ENCODE measurements at places on chromosomes 6 and 20. TPM values are rescaled to one million over a fixed set of nuclear protein-coding genes. Genes with fewer than 3 reads are reported as not detected.

The CRIP3 gene
- 21.3 TPM for total RNA-seq

The C6orf15 gene
- not detected for total RNA-seq

The ENPP4 gene
- 13.1 TPM for total RNA-seq

The MOG gene
- total RNA-seq, result not detected

The HUS1B gene
- not detected for total RNA-seq

The RNF182 gene
- 15.3 TPM for total RNA-seq

The PPDPF gene
- 82.2 TPM for total RNA-seq

The PLA2G7 gene
- total RNA-seq, result 1.8 TPM

The TRDN gene
- total RNA-seq, result not detected

The WFDC5 gene
- not detected for total RNA-seq

The FAM83C gene
- not detected for total RNA-seq

The RIPOR2 gene
- 1.1 TPM for total RNA-seq

The CLVS2 gene
- 1.8 TPM for total RNA-seq

The TNFAIP3 gene
- 5.3 TPM for total RNA-seq

The NOTCH4 gene
- total RNA-seq, result 4.5 TPM

The POU5F1 gene
- 17.2 TPM for total RNA-seq

The RAET1G gene
- total RNA-seq, result not detected

The GJA10 gene
- total RNA-seq, result not detected

The BMP6 gene
- 0.37 TPM for total RNA-seq

The DEFB113 gene
- total RNA-seq, result not detected

The ALDH8A1 gene
- not detected for total RNA-seq

The LY6G6C gene
- not detected for total RNA-seq

The MYB gene
- total RNA-seq, result 3.3 TPM

The ENPP3 gene
- total RNA-seq, result 0.09 TPM

The PNLDC1 gene
- total RNA-seq, result 0.06 TPM

The PTPRT gene
- 0.37 TPM for total RNA-seq

The LINC00237 gene
- not detected for total RNA-seq

The PSMB8 gene
- 2.0 TPM for total RNA-seq

The NOX3 gene
- total RNA-seq, result not detected

The ISM1 gene
- 0.06 TPM for total RNA-seq

The IRF4 gene
- total RNA-seq, result 0.53 TPM

The GPR63 gene
- total RNA-seq, result 18.2 TPM

The C20orf141 gene
- not detected for total RNA-seq

The CD109 gene
- total RNA-seq, result 1.2 TPM

The TCP11 gene
- 0.25 TPM for total RNA-seq

The EGFL8 gene
- total RNA-seq, result 16.1 TPM

The EEF1A2 gene
- total RNA-seq, result 0.54 TPM

The SDC4 gene
- total RNA-seq, result 19.3 TPM

The RBBP8NL gene
- 0.03 TPM for total RNA-seq

The PPP1R3G gene
- total RNA-seq, result 0.36 TPM

The FLOT1 gene
- 96.9 TPM for total RNA-seq

The CALHM6 gene
- not detected for total RNA-seq

The SCRT2 gene
- total RNA-seq, result not detected

The NKAIN2 gene
- 0.45 TPM for total RNA-seq

The CST5 gene
- not detected for total RNA-seq

The ATXN1 gene
- 3.6 TPM for total RNA-seq

The HRH3 gene
- 1.7 TPM for total RNA-seq

The ASCC3 gene
- 75.3 TPM for total RNA-seq

The FUCA2 gene
- 37.4 TPM for total RNA-seq

The DNAH8 gene
- 0.09 TPM for total RNA-seq

All from neural progenitor cell (in vitro differentiated cells).